Mesenchymal stem cell (in vitro differentiated cells and primary cell): ENCODE measurements at places on chromosomes 1 and 21.

- no peaks in the 10 kb centered on the region for H3K36me3 ChIP-seq
- no peak overlapping the region for H3K4me3 ChIP-seq
- DNase-seq: no peak
- peaks cover 3% of the 10 kb centered on the region for H3K4me1 ChIP-seq
Observed at GRCh38 chr1:246035060-246035541, 472.0 kb downstream of the SMYD3 start.

- peaks cover 17% of the 10 kb centered on the region for H3K4me1 ChIP-seq
- no peaks in the 10 kb centered on the region for H3K36me3 ChIP-seq
- DNase-seq: no peak
Observed at GRCh38 chr21:46094401-46095082, 3.4 kb upstream of the COL6A2 start.

DNA sequence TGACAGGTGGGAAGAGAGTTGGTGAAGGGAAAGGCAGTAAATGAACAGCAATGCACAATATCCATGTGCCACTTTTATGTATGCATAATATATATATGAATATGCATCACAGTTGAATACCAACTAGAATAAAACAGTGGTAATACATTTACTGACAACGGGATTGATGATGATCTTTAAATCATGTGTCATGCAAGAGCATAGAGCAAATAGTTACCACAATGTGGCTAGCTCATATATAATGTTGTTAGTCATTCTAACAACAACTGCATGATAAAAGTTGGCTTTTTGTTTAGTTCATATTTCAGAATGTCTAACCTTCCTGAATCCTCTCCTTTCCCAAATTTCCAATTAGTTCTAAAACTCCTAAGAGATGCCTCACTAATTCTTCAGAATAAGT, 46.4 kb downstream of the GORAB start:
- DNase-seq: no peak
- H3K36me3 ChIP-seq: no peaks in the 10 kb centered on the region
- no peaks in the 10 kb centered on the region for H3K4me1 ChIP-seq
- no peaks in the 10 kb centered on the region for H3K27me3 ChIP-seq

DNA sequence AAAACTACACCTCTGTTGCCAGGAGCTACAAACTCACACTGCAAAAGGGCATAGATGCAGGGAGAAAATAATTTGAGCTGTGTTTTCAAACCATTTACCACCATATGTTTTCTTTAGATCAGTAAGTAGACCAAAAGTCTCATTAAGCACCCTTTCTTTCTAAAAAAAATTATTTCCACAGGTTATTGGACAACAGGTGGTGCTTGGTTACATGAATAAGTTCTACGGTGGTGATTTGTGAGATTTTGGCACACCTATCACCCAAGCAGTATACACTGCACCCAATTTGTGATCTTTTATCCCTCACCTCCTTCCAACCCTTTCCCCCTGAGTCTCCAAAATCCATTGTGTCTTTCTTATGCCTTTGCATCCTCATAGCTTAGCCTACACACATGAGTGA, 21.1 kb downstream of the MAP10 start:
- DNase-seq: no peak
- H3K27me3 ChIP-seq: no peaks in the 10 kb centered on the region
- H3K27ac ChIP-seq: no peak overlapping the region
- H3K4me1 ChIP-seq: no peaks in the 10 kb centered on the region
- no peak overlapping the region for H3K4me3 ChIP-seq
- H3K36me3 ChIP-seq: no peaks in the 10 kb centered on the region

- no peak for DNase-seq
- H3K27ac ChIP-seq: no peak overlapping the region
- no peaks in the 10 kb centered on the region for H3K27me3 ChIP-seq
- no peak overlapping the region for H3K4me3 ChIP-seq
Observed at GRCh38 chr1:15911927-15912326, 64.0 kb downstream of the ZBTB17 start.

DNA sequence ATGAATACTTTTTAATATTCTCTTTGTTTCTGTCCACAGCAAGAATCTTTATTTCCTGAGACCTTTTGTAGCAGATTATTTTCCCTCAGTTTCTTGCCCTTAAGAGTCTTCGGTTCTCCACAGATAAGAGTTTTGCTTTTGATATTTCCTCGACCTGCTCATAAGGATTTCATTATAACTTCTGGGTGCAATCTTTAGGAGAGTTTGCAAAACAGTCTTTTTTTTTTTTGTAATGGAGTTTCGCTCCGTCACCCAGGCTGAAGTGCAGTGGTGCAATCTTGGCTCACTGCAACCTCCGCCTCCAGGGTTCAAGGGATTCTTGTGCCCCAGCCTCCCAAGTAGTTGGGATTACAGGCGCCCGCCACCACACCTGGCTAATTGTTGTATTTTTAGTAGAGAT, 10.1 kb upstream of the UBE4B start:
- no peak overlapping the region for H3K4me3 ChIP-seq
- no peak for DNase-seq
- no peaks in the 10 kb centered on the region for H3K36me3 ChIP-seq
- no peaks in the 10 kb centered on the region for H3K27me3 ChIP-seq

GRCh38 chr1:29540801-29541357, 304.6 kb downstream of the PTPRU start:
- no peaks in the 10 kb centered on the region for H3K4me1 ChIP-seq
- no peak overlapping the region for H3K27ac ChIP-seq
- no peak for DNase-seq
- H3K27me3 ChIP-seq: peaks cover 18% of the 10 kb centered on the region

- no peaks in the 10 kb centered on the region for H3K4me1 ChIP-seq
- no peak for DNase-seq
- peak overlapping the region; percentile 91 for H3K4me3 ChIP-seq
- H3K27ac ChIP-seq: peak overlapping the region; percentile 72
- H3K27me3 ChIP-seq: no peaks in the 10 kb centered on the region
Observed at GRCh38 chr21:17819877-17820229, 697 bp upstream of the C21orf91 start.

- no peaks in the 10 kb centered on the region for H3K4me1 ChIP-seq
- no peak for DNase-seq
- H3K27me3 ChIP-seq: no peaks in the 10 kb centered on the region
- H3K27ac ChIP-seq: no peak overlapping the region
- H3K4me3 ChIP-seq: no peak overlapping the region
Observed at GRCh38 chr1:78658901-78659300, 9.3 kb downstream of the IFI44 start.

- no peak overlapping the region for H3K4me3 ChIP-seq
- no peak for DNase-seq
- H3K27ac ChIP-seq: no peak overlapping the region
- no peaks in the 10 kb centered on the region for H3K4me1 ChIP-seq
- no peaks in the 10 kb centered on the region for H3K27me3 ChIP-seq
Observed at GRCh38 chr1:193392686-193393085, 206.3 kb upstream of the B3GALT2 start.

DNA sequence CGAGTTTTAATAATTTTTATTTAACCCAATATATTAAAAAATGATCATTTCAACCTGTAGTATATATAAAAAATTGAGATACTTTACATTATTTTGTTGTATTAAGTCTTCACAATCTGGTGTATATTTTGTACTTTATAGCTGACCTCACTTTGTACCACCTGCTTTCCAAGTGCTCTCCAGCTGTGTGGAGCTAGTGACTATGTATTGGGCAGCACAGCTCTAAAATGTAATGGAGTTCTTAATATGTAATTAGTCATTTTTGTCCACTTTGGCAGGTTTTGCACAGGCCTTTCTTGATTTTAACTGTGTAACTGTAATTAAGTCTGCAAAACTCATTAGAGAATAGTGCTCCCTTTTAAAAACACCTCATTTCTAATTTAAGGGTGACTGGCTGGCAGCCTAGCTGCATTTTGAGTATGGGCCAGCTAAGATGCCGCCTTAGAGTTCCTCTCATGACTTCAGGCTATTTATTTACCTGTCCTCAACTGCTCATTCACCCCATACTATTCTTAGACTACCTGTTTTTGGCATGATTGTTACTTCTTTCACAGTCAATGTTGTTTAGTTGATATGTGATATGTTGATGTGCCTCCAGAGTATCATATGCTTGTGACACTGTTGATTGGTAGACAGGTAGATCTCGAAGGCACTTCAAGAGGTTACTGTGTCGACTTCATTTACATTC, 43.2 kb downstream of the ZYG11B start:
- H3K4me1 ChIP-seq: no peaks in the 10 kb centered on the region
- peaks cover 17% of the 10 kb centered on the region for H3K36me3 ChIP-seq
- no peak overlapping the region for H3K4me3 ChIP-seq
- H3K27ac ChIP-seq: no peak overlapping the region
- no peak for DNase-seq

DNA sequence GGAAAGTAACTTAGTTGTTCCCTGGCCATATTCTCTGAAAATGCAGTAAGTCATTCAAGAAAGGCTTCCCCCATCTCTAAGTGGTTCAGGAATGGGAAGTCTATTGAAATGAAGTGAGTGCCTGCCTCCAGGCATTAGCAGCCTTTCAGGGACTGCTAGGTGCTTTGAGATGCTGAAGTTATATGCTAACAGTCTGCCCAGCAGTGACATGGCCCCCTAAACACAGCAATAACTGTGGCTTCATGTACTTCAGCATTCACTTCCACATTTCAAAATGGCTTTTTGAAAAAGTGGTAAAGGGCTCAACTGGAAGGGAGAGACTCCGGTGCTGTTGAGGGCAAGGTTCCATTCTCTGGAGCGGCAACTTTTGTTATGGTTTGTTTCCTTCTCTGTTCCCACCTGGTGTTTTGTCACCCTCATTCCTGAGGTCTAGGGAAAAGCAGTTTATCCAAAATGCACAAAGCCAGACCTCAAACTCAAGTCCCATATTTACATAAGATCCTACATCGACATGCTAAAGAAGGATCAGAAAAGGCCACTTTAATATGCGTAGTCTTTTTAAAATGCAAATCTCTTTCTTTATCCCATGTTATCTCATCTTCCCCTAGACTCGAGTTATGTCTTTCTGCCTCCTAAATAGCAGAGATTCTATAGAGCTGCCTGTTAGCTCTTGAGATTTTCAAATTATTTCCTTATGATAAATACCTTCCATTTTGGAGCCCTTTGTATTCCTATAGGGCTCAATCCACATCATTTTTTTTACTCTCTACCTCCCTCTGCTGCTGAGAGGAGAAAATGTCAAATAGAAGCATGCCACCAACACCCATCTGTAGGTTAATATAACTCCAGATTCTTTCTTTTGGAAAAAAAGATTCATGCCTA, 34.2 kb upstream of the LRRC8C start:
- peak; percentile 51 for DNase-seq
- no peaks in the 10 kb centered on the region for H3K36me3 ChIP-seq
- peaks cover 9% of the 10 kb centered on the region for H3K27me3 ChIP-seq
- H3K4me1 ChIP-seq: peaks cover 2% of the 10 kb centered on the region
- no peak overlapping the region for H3K27ac ChIP-seq

DNA sequence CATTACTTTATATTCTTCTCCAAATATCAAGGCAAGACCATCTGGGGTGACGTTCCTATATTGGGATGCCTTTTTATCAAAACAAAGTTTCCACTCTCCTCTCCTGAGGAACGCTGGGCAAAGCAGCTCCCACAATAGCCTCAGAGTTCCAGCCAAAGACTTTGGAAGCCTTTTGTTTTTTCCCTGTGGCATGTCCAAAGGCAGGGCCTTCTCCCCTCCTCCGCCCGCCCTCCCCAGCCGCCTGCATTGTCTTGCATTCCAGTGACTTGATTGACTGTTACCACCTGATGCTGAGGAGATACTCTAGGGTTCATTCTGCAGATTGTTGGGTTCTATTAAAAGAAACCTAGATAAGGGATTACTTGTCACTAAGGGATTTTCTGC, 43.5 kb downstream of the PROX1 start:
- no peaks in the 10 kb centered on the region for H3K4me1 ChIP-seq
- no peak overlapping the region for H3K4me3 ChIP-seq
- H3K27ac ChIP-seq: no peak overlapping the region

DNA sequence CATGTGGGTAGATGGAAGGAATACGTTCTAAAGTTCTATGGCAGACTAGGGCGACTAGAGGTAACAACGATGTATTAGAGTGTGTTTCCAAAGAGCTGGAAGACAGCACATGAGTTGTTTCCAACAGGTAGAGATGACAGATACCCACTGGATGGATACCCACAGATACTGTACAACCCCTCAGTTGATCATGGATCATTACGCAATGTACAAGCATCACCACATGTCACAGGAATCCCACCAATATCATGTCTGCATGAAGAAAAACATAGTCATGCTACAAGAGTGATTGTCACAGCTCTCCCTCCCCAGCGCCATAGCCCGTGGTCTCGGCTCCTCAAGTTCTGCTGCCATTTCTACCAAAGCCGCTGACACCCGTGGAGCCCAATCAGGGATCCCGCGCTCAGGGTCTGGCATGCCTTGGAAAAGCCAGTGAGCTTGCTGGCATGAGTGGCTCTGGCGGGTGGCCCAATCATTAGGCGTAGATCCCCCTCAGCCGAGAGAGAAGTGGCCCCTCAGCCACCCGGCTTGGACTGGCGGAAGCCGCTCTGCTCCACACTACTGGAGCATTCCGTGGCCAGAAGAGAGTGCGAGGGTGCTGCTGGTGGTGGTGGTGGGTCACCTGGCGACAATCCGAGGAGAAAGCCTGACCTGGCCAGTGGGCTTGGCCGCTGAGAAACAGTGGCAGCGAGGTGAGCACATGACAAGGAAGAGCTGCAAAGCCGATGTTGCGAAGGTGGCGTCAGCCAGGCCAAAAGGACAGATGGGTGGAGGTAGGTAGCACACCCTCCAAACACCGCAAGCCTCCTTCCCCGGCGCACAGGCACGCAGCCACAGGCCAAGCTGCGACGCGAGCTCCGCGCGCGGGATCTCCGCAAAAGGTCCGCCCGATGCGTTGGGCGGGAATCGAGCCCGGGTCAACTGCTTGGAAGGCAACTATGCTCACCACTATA, 65.7 kb upstream of the FCGR2A start:
- H3K4me1 ChIP-seq: peaks cover 9% of the 10 kb centered on the region
- DNase-seq: peak; percentile 11
- H3K4me3 ChIP-seq: peak overlapping the region; percentile 38
- no peak overlapping the region for H3K27ac ChIP-seq

- H3K36me3 ChIP-seq: no peaks in the 10 kb centered on the region
- DNase-seq: no peak
- H3K27ac ChIP-seq: no peak overlapping the region
- no peaks in the 10 kb centered on the region for H3K27me3 ChIP-seq
- H3K4me3 ChIP-seq: no peak overlapping the region
Observed at GRCh38 chr21:30713766-30714165, 4.8 kb downstream of the KRTAP21-3 start.

DNA sequence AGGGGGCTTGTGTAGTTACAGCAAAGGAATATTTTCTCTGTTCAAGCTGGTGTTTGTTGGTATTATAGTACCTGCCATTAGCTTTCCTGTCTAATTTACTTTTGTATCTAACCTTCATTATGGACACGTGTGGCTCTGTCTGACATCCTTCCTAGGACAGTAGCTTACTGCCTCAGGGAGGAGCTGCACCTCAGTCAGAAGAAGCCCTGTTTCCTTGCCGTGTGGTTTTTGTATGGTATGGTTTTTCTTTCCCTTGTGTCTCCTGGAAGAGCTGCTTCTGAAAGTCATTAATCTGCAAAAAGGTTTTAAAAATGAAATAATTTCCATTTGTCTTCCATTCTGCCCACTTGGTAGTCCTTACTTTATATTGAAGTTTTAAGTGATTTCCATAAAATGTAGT, 17.4 kb upstream of the CRB1 start:
- H3K27me3 ChIP-seq: no peaks in the 10 kb centered on the region
- DNase-seq: no peak
- H3K4me1 ChIP-seq: no peaks in the 10 kb centered on the region
- no peaks in the 10 kb centered on the region for H3K36me3 ChIP-seq
- no peak overlapping the region for H3K27ac ChIP-seq
